ENCODE measurements at places on chromosomes 1 and 21.

GRCh38 chr1:202315576-202316168, 26.1 kb downstream of the UBE2T start:
- DNase-seq, result peak; percentile 47

GRCh38 chr1:112502826-112503225, 5.9 kb upstream of the WNT2B start:
- no peak for DNase-seq

- no peak for DNase-seq
These were observed 4.8 kb downstream of the TBX19 start for GRCh38 chr1:168285521-168285790.

DNA sequence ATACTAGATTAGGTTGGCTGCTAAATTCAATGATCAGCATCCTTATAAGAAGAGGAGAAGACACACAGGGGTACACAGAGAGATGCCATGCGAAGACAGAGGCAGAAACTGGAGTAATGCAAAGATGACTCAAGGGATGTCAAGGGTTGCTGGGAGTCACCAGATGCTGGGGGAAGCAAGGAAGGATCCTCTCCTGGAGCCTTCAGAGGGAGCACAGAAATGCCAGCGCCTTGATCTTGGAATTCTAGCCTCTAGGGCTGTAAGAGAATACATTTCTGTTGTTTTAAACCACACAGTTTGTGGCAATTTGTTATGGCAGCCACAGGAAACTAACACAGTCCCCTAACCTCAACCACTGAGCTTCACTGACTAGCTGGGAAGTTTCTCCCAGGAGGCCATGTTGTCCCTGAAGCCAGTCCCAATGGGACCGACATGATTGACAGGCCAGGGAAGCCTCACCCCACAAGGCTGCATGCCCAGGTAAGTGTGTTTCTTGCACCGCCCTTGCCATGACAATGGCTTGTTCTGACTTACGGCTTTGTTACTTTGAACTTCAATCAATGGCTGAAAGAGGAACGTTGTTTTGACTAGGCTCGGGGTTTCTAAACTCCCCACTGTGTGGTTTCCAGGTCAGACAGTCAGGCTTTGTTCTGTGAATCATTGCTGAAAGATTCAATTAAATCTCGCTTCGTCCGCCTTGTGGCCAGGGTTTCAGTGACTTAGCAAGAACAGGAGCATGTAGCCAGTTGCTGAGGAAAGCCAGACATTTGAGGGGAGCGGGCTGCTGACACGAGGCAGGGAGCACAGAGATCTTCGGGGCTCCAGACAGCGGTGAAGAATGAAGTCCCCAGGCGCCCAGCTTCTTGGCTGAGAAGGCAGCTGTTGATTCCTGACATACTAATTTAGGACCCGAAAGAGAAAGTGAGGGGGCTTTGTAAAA, 62.3 kb downstream of the RUNX1 start:
- DNase-seq, result peak; percentile 45

DNA sequence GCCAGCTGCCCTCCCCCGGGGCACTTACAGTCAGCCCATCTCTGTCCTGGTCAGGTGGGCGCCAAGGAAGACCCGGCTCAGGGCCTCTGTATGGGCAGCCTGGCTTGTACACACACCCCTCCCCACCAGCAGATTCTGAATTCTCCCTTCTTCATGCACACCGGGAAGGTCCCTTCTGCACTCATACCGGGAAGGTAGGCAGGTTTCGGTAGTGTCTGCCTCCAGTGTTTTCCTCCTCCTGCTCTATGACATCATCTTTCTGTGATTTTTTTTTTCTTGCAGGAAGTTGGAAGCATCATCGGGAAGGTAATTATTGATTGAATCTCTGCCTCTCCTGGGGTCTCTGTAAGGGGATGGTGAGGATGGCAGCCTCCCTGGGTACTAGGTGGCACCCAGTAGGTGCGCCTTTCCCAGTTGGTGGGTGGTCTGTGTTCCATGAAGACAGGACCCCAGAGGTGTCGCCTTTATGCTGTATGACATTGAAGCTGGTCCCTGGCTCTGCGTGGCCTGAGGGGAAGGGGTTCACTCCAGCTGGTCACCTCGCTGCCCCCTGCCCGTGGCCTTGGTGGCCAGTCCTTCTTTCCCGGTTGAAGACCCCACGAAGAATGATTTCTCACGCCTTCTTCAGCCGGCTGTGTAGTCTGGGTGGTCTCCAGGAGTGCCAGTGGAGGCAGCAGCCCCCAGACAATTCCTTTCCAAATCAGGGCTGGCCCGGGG, 82.1 kb upstream of the COL6A1 start:
- no peak for DNase-seq

- DNase-seq, result no peak
These were observed 481.3 kb downstream of the CAMTA1 start for GRCh38 chr1:7266561-7266960.

DNA sequence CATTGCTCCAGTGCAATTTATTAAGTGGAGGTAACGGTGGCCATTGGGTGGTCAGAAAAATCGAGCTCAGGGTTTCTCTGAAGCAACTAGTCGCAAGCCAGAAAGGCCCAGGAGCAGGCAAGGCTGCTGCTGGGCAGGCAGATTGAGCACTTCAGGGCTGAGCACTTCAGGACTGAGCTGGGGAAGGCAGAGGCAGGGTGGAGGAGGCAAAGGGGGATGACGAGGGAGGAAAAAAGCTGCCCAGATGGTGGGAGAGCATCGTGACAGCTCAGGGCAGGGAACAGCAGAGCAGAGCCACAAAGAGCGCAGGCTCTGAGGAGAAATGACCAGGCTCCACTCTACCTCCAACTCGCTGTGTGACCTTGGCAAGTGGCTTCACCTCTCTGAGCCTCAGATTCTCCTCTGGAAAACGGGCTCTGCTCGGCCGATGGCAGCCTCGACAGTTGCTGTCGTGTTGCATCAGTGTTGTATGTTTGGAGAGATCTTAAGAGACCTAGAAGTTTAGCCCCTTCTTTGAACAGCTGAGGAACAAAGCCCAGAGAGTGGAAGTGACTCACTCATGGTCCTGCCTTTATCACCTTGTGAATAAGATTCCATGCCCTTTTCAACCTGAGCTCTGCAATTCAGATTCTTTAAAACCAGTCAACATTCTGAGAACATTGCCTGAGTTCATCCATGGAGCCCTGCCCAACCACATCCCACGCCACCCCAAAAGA, 141.4 kb downstream of the SYF2 start:
- DNase-seq, result no peak

GRCh38 chr1:208198236-208198635, 45.9 kb downstream of the PLXNA2 start:
- DNase-seq, result no peak

DNA sequence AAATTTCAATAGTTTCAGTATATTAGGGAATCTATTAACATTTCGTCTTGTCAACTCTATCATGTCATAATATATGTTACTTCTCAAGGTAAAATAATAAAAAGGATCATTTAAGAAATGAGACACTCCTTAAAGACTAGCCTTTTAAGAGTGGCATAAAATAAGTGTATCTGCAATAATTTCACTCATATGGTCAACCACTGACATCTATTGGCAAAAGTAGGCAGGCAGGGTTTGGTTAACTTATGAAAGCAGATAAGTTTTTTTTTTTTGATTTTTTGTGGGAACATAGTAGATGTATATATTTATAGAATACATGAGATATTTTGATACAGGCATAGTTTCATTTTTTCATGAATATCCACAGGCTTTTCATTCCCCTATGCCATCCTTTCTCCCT, 5.5 kb upstream of the RGS21 start:
- no peak for DNase-seq

GRCh38 chr1:14543191-14543840, 55.2 kb upstream of the KAZN start:
- no peak for DNase-seq

DNA sequence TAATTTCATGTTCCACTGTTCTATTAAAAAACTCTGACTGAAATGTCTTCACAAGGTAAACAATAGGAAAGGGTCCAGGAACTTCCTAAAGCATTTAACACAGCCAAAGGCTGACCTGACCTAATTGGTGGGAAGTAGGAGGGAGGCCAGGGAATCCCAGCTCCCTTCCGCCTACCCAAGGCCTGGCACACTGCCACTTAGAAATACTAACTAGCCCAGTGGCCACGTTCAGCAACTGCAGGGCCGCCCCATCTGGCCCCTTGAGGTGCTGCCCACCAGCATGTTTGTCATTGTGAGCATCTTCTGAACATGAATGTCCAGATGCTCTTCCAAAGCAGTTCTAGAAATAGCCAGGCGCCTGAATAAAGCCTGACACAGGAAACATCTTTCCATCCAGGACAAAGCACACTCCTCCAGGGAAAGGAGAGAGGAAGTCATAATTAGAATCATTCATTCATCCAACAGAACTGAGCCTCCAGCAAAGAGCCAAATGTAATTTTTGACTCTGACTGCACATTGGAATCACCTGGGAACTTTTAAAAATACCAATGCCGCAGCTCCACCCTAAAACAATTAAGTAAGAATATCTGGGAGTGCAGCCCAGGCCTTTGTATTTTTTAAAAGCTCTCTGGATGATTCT, 44.6 kb upstream of the BCL9 start:
- no peak for DNase-seq

DNA sequence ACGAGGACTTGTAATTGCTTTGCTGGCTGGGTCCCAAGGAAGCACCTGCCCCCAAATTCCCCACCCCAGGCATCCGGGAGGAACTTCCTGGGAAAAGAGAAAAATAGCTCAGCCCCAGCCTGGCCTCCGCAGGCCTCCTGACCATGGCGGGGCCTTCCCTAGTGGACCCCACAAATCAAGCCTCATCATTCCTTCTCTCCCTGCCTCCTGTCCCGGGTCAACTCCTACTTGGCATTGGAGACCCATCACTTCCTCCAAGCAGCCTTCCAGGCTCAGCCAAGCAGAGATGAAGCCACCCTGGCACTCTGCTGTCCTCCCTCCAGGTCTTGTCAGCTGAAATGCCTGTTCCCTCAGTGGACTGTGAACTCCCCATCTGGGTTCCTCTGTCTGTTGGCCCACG, 38.0 kb downstream of the AJAP1 start:
- DNase-seq, result no peak

- no peak for DNase-seq
These were observed 61.1 kb downstream of the PTPRU start for GRCh38 chr1:29297450-29297849.

DNA sequence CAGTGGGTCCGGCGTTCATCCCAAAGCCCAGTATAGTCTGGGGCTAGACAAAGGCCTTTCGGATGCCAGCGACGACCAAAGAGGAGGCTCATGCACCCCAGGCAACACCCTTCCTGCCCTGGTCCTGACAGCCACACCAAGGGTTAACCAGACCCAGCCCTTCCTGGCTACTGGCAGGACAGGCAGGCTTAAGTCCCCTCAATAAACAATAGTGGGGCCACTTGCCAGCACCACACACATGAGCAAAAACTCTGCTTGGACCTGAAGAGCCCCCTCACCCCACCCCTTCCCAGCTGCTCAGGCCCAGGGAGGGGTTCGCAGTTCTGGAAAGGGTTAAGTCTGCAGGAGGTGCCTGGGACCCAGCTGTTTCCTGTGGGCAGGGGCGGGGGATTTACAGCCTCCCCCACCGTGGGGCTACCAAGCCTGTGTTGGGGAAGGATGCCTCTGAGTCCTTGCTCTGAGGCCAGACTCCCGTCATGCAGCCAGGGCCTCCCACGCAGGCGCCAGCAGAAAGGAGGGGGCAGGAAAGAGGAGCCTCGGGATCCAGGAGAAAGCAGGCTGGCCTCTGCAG, 18.2 kb downstream of the PHLDA3 start:
- no peak for DNase-seq

- no peak for DNase-seq
These were observed 11.4 kb downstream of the SCMH1 start for GRCh38 chr1:41230656-41231055.

GRCh38 chr1:230052665-230053064, 14.4 kb upstream of the GALNT2 start:
- DNase-seq, result no peak

DNA sequence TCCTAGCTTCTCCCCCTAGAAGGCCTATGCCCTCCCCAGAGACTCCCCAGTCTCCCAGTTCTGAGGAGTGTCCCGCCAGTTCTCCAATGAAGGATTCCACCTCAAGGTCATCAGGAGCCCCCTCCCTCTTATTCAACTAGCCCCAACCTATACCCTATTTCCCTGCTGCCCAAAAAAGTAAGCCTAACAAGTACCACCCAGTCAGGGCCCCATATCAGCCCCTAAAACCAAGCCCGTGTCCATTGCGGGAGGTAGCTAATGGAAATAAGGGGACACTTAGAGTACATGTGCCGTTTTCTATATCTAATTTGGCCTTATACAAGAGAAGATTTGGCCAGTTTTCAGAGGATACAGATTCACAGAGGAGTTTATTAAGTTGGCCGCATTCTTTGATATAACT, 416.2 kb downstream of the MATN1 start:
- no peak for DNase-seq

GRCh38 chr1:168991667-168992475, 114.6 kb upstream of the ATP1B1 start:
- DNase-seq, result no peak

DNA sequence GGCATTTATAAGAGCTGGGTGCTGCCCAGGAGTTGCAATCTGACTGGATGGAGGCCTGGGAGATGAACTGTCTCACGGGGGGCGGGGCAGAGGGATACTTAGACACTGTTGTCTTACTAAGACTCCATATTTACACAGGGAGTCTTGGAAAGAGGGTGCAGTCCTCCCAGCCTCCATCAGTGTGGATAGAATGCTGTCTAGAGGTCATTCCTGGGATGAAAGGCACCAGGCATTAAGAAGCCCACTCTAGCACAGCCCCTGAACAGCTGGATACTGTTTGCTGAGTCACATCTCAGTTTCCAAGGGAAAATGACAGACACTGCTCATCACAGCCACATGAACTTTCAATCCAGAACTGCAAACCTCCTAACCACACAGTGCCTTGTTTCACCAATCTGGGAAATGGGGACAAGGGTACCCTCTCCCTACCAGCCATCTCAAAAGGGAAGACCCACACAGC, 43.3 kb downstream of the SSBP3 start:
- no peak for DNase-seq

- DNase-seq, result no peak
These were observed 9.9 kb upstream of the PLEKHG5 start for GRCh38 chr1:6501279-6501813.

DNA sequence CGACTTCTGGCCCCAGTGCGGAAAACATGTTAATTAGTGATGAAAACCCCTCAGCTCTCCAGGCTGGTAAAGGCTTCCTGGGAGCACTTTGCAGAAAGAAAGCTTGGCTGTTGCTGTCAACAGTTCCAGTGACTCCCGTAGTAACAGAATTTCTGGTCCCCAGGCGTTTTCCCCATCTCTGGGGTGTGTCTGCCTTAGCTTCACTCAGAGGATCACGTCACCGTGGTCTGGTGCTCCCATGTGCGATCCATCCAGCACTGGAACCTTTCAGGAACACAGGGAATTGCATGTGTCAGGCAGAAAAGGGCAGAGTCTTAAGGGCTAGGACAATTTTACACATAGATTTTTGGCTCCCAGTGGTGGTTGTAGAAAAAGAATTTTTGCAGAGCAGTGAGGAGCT, 470.4 kb upstream of the USP24 start:
- no peak for DNase-seq
